ENCODE measurements at places on chromosomes 12 and 14.

DNA sequence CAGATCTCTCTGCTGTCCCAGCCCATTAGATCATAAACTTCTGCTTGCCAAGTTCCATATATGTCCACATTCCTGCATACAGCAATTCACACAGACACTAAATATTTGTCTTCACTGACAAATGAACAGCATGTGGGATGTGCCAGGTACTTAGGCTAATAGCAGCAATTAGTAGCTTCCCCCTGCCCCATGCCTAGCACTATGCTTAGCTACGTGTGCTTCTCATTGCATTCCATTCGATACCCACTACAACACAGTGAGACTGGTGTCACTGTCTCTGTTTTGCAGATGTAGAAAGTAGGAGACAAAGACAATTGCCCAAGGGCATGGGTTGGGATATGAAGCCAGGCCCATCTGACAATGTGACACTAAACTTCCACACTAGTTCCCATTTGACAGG is 308.4 kb downstream of the BCL11B start:
- no peak for DNase-seq

DNA sequence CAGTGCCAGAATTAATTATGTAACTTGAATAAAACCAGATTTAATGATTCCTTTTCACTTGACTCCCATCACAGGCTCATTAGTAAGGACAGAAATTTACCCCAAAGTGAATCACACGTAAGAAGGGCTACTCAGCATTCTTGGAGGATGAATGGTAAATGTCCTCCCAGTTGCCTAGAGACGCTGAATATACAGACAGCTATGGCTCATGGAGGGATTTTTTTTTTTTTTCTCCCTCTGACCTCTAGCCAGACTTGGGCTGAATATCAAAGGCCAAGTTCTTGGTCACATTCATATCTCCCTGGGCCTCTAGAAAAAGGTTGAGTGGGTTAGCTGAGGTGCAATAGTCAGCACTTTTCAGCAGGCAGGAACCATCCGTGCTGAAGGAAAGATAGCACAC is 77.5 kb downstream of the PHLDA1 start:
- DNase-seq: no peak

DNA sequence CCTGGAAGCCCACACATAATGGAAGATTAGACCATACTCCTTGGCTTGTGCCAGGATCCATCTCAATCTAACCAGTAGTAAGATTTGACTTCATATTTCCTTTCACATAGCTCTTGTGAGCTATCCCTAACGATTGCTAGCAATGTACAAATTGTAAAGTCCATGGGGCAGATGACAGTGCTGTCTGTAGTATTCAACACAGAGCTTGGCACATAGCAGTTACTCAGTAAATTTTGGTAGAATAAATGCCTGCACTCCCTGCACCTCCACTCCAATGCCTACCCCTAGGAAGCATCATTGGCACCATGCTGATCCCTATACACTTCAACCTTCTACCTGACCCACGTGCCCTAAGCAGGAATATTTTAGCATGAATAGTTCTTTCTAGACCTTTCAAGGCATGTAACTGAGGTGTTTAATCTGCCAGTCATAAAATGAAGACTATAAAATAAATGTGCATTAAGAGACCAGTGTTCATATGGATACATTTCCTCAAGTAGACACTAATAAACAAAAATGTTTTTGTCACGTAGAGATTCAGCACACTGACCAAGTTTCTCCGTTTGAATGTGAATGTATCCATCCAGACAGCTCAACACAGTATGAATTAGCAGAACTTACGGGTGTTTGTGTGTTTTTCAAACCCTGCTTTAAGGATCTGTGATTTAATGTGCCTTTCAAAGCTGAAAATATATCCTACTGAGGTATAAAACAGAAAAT is 98.8 kb downstream of the BMP4 start:
- no peak for DNase-seq

GRCh38 chr12:11840366-11840765 is 190.9 kb downstream of the ETV6 start:
- no peak for DNase-seq

DNA sequence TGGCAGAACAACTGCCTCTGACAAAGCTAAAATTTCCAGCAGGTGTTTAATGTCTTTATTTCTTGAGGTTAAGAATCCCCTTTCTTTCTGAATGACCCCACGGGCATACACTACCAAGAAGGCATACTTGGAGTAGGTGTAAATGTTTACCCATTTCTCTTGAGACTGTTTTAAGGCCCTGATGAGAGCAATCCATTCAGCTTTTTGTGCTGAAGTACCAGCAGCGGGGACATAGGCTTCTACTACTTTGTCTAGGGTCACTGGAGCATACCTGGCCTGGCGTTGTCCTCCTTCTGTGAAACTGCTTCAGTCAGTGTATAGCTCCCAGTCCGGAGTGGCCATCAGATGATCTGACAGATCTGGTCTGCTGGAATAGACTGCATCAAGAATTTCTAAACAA is 22.7 kb downstream of the ANG start:
- no peak for DNase-seq

DNA sequence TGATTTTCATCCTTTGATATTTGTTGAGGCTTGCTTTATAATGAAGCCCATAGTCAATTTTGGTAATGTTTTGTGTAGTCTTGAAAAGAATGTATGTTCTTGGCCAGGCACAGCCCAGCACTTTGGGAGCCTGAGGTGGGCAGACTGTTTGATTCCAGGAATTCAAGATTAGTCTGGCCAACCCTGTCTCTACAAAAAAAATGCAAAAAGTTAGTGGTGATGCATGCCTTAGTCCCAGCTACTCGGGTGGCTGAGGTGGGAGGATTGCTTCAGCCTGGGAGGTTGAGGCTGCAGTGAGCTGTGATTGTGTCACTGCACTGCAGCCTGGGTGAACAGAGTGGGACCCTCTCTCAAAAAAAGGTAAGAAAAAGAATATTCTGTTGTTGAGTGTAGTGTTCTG is 10.8 kb downstream of the ETNK1 start:
- DNase-seq: no peak

- DNase-seq: no peak
Observed at GRCh38 chr14:62179367-62180018, 417.3 kb downstream of the SNAPC1 start.

- no peak for DNase-seq
Observed at GRCh38 chr12:125330645-125331341, 265.6 kb downstream of the AACS start.

- DNase-seq: no peak
Observed at GRCh38 chr14:101102875-101103274, 199.4 kb upstream of the RTL1 start.

- DNase-seq: no peak
Observed at GRCh38 chr12:6450091-6450868, 1.6 kb upstream of the TAPBPL start.

- peak; percentile 21 for DNase-seq
Observed at GRCh38 chr12:48454667-48455066, 17.7 kb upstream of the ANP32D start.

GRCh38 chr12:104722601-104723534 is 235.2 kb downstream of the SLC41A2 start:
- no peak for DNase-seq

DNA sequence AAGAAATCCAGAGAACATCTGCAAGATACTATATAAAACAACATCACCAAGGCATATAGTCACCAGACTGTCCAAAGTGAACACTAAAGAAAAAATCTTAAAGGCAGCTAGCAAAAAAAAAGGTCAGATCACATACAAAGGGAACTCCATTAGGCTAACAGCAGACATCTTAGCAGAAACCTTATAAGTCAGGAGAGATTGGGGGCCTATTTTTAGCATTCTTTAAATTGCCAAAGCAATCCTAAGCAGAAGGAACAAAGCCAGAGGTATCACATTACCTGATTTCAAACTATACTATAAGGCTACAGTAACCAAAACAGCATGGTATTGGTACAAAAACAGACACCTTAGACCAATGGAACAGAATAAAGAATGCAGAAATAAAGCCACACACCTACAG is 92.5 kb downstream of the IPO8 start:
- no peak for DNase-seq

- no peak for DNase-seq
Observed at GRCh38 chr12:55060470-55060869, 40.7 kb downstream of the NEUROD4 start.

GRCh38 chr12:116382686-116383530 is 105.4 kb upstream of the MED13L start:
- DNase-seq: no peak

GRCh38 chr14:74840603-74841030 is 35.3 kb downstream of the PROX2 start:
- DNase-seq: no peak

- DNase-seq: no peak
Observed at GRCh38 chr12:12612358-12612757, 682 bp downstream of the CREBL2 start.

GRCh38 chr14:61568572-61569011 is 126.7 kb upstream of the HIF1A start:
- peak; percentile 74 for DNase-seq

DNA sequence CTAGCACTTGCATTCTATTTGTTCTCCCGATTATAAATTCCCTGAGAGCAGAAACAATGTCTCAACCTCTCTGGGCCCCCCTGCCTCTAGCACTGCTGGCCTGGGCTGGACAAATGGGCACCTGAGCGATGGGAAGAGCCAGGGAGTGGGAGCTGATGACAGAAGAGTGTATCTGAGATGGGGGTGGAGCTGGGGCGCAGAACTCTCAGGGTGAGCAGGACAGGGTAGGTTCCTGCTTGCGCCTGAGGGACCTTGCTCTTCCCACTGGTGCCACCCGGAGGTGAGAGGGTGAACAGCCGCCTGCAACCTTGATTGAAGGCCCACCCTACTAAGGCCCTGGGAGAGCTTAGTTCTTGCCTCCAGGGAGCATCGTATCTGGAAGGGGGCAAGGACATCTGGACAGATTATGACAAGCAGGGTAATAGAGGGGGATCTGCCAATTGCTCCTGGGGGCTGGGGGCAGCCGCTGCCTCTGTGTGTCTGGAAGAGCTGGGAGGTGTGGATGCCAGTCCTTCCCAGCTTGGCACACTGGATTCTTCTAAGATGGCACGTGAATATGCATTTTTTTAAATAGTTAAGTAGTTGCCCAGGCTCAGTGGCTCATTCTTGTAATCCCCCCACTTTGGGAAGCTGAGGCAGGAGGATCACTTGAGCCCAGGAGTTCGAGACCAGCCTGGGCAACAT is 43.0 kb upstream of the TSPAN9 start:
- no peak for DNase-seq

- DNase-seq: peak; percentile 41
Observed at GRCh38 chr12:9673404-9674225, 4.1 kb downstream of the CLEC2D start.
